Activated T-cell treated with anti-CD3 and anti-CD28 coated beads for 24 hours (primary cell): ENCODE measurements at places on chromosomes 7 and 10.

DNA sequence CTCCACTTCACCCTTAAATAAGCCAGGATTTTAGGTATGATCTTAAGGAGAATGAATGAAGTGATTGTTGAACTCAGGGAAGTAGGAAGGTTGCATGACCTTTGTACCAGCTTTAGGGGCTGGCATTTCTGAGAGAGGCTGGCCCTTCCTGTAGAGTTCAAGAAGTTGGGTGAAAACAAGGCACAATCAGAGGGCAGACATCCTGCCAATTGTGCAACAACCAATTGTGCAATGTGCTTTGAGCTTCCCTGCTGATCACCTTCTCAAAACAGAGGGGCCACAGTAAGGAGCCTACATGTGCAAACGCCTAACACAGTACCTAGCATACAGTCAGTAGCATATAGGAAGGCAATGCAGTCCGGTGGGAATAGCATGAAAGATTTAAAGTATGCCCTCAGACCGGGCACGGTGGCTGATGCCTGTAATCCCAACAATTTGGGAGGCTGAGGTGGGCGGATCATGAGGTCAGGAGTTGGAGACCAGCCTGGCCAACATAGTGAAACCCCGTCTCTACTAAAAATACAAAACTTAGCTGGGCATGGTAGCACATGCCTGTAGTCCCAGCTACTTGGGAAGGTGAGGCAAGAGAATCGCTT, 5.4 kb downstream of the CPVL start:
- DNase-seq, result no peak

DNA sequence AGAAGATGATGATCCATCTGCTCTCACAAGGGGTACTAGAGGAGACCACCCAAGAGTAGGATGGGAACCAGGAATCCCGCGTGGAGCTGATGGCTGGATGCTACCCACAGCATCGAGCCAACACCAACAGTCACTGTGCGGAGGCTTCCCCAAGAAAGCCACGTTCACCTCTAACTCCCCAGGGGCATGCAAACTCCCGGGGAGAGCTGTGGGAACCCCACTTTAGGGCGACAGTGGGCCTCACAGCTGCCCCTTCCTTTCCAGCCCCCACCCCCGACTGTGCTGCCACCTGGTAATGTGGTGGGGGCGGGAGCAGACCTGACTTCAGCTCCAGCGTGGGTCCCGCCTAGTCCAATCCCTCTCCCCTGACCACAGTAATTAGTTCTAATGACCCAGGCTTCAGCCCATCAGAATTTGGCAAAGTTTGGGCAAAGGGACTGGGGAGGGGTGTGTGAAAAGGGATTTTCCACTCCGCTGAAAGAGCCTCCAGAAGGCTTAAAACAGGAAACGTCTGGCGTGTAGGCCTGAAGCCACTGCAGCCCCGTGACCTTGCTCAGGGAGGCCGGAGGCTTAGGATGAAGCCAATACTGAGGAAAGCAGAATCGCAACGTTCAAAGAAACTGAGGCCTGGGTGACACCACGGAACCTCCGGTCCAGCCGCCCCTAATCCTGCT, 20.3 kb downstream of the ASB13 start:
- DNase-seq, result no peak

DNA sequence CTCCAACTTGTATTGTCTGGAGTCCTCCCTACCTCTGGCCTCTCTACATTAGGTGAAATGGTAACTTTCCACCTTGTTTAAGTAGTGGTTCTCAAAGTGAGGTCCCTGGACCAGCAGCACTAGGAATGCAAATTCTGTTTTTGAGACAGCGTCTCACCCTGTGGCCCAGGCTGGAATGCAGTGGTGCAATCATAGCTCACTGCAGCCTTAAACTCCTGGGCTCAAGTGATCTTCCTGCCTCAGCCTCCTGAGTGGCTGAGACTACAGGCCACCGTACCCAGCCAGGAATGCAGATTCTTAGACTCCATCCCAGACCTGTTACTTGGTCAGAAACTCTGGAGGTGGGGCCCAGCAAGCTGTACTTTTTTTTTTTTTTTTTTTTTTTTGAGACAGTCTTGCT, 6.8 kb upstream of the TBL2 start:
- no peak for DNase-seq

DNA sequence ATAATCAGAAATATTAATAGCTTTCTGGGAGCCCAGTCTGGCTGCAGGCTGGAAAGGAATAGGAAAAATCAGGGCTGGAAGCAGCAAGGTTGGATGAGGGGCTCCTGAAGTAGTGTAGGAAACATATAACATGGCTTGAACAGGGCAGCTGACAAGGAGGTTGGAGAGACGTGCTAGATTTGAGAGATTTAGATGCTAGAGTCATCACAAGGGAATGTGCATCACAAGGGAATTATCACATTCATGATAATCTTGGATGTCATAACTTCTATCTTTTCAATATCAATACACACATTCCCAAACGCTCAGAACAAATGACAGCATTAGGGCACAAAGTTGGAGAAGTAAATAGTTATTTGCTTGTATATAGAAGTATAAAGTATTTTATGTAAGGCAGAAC, 120.9 kb upstream of the EGFR start:
- DNase-seq, result no peak

DNA sequence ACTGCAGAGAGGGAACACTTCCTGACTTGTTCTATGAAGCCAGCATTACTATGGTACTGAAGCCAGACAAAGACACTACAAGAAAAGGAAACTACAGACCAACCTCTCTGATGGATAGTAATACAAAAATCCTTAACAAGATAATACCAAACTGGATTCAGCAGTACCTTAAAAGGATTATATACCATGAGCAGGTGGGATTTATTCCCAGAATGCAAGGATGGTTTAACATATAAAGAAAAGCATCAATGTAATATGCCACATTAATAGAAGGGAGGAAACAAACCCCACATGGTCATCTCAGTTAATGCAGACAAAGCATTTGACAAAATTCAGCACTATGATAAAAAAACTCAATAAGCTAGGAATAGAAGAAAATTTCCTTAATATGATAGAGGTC, 47.2 kb downstream of the EBLN1 start:
- no peak for DNase-seq

DNA sequence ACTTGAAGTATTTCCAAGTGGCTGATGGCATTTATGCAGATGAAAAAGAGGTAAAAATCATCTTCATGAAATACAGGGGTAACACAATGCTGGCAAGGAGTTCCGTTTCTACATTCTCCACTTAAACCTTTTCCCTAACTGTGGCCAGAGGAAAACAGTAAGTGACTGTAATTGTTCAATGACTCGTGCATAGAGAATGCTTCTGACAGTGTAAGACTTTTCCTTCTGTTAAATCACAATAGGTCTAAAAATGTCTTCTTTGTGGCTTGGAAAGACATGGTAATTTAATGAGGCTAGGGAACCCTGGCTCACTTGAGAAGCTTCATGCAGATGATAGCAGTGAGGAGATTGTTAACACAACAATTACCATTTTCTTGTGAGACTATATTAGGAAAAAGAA, 50.3 kb upstream of the RSU1 start:
- no peak for DNase-seq

DNA sequence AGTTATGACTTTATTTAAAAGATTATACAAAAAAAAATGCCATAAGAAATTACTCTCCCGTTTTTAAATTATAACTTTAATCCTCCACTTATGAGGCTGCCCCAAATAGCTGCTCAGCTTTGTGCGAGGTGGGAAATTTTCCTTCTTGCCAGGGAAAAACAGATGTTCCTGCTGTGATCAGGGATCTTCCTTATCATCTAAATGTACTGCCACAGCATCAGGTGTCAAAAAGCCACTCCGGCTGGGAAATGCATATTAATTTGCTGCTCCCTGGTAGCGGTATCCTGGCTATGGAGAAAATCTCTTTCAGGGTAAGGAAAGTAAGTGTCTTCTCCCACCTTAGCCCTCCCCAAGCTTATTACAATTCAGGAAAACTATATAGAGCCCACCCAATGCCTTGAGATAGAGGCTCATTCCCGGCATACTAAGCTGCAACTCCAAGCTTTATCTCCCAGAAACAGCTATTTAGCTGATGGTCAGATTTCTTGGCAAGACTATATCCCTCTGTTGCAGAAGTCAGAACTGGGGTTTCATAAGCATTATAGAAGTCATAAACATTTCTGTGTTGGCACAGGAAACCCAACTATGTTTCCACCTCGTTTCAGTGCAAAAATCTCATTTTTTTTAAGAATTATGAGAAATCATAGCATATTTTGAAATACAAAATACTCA, 360.4 kb downstream of the PARD3 start:
- DNase-seq, result no peak

- no peak for DNase-seq
These were observed 57.3 kb upstream of the TRIM24 start for GRCh38 chr7:138402749-138403148.

- no peak for DNase-seq
These were observed 29.9 kb downstream of the PPP2R2D start for GRCh38 chr10:131930586-131931330.

DNA sequence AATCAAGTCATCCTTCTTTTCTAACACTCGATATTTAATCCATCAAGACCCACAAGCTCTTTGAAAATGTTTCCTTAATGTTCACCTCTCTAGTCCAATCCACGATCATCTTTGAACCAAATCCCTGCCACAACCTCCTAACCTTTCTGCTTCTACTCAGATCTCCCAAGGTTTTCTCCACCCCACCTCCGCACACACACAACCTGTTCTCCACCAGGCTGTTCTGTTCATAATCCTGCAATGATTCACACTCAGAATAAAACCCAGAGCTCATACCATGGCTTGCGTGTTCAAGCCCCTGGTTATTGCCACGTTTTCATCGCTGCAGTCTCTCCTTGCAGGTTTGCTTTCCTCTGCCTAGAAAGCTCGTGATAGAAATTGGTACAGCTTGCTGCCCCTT, 53.8 kb upstream of the BAMBI start:
- no peak for DNase-seq

DNA sequence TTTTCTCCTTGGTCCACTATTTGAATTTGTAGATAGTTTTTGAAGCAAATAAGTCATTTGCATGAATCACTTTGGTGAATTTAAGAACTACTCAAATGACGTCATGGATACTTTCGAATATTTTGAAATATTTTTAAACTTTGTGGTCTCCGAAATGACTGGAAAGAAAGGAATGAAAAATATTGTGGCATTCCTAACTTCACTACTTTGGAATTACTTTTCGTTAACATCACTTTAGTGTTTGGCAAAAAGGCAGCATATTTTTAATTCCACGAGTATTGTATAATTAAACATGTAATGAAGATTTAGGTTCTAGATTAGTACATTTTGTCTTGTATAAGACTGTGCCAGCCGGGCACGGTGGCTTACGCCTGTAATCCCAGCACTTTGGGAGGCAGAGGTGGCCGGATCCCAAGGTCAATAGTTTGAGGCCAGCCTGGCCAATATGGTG, 35.3 kb upstream of the ZRANB1 start:
- DNase-seq, result no peak

DNA sequence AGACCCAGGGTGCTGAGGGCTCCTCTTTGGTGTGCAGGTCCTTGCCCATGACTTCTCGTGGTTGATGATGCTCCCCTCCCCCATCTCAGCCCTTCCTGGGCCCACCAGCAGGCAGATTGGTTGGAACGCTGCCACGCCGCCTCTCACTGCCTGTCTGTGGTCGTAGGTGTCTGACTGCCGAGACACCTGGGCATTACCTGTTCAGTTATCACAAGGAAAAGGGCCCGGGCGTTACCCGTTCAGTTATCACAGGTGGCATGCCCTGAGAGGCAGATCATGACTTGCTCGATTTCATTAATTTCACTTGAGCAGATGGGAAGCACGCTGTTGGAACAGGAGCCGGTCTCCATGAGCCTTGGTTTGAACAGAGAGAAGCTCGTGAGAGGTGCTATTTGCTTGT, 42.5 kb downstream of the TACR2 start:
- DNase-seq, result no peak

DNA sequence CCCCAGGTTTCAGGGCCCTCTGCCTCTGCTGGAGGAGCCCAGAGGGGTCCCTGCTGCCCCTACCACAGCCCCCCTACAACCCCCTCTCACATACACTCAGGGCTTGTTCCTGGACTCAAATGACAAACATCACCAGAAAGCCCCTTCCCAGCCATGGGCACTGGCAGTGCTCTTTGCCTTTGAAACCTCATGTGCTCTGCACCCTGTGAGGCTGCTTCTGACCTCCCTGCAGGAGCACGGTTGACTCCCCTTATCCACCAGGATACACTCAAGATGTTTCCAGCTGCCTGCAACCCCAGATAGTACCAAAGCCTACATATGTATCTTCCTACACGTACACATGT, 3.5 kb upstream of the ADIRF start:
- DNase-seq, result no peak

GRCh38 chr7:6589151-6589828, 531 bp upstream of the INTS15 start:
- no peak for DNase-seq

- no peak for DNase-seq
These were observed 77.5 kb downstream of the MGMT start for GRCh38 chr10:129544205-129545202.

DNA sequence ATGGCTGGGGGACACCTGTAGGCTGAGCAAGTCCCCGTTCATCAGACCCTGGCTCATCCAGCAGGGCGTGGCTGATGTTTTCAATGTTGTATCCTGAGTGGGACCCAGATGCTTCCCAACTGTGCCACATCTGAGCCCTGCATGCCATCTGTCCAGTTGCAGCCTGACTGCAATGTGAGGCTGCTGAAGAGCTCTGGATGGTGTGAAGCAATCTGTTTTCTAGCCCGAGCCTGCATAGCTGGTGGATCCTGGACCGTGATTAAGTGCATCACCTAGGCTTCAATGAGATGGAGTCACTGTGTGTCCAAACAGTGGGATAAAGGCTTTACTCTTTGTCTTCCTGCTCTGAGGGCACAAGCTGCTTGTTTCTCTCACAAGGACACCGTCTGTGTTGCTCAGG, 99.8 kb downstream of the TCF7L2 start:
- no peak for DNase-seq

DNA sequence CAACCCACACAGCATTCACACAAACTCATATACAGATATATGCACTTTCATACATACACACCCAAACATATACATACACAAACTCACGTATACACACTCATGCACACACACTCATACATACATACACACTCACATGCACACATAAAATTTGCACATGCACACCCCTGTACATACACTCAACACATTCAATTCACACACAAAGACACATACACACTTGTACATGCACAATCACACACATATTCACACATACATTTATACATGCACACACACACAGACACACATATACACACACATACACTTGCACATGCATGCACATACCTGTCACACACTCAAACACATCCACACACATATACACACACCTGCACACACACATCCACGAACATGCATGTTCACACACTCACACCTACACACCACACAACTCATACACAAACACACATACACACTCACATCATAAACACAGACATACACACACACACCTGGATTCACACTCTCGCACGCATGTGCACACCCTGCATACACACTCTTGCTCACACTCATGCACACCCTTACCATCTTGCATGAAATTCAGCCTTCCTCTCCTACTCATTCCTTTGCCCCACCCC, 451.2 kb downstream of the GRID1 start:
- DNase-seq, result no peak
